Aortic smooth muscle cell (primary cell): ENCODE measurements at places on chromosomes 4 and X. TPM values are rescaled to one million over a fixed set of nuclear protein-coding genes. Genes with fewer than 3 reads are reported as not detected.

DAPP1 gene
- not detected in 2 replicates for total RNA-seq

PI4K2B gene
- 23.9 and 24.8 TPM in 2 replicates for total RNA-seq

SLC9B2 gene
- total RNA-seq, result 20.3 and 20.6 TPM in 2 replicates

DIPK2B gene
- total RNA-seq, result 0.50 and 0.53 TPM in 2 replicates

MAGEB17 gene
- total RNA-seq, result not detected in 2 replicates
